NB4 (cell line): ENCODE measurements at places on chromosomes 16 and 17.
A peak's percentile ranks its signal among the peaks of the same experiment; 100 is the strongest.

- no peak for DNase-seq
These were observed 435.5 kb upstream of the CCL2 start for GRCh38 chr17:33819539-33819938.

GRCh38 chr16:84156342-84156784 lies 11.3 kb downstream of the DNAAF1 start:
- no peak for DNase-seq

DNA sequence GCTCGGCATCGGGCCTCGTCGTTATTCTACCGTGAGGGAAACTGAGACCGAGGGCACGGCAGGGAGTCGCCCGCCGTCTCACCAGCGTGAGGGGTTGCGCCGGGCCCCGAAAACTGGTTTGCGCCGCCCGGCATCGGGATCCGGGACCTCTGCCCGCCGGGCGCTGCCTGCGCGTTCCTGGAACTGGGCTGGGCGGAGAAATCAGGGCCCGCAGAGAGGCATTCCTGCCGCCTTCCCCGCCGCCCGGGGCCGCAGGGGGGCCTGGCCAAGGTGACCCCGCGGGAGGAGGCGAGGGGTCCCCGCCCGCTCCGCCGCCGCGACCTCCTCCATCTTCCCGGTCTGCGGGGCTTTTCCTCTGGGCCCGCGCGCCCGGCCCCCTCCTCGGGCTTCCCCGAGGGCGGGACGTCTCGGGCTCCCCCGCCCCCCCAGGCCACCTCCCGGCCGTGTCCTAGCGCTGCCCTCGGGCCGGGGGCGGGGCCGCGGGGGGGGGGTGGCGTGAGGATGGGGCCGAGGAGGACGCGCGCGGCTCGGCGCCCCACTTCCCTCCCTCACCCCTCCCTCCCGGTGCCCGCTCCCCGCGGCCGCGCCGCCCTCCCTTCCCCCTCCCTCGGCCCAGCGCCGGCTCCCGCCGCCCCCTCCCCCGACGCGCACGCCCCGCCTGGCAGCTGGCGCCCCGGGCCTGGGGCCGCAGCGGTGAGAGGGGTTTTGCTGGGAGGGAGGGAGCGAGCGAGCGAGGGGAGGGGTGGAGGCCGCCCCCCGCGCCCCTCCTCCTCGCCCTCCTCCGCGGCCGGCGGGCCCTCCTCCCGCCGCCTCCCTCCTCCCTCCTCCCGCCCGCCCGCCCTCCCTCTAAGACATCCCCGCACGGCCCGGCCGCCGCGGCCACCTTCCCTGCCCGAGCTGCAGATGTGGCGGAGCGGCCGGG lies at the start of gene GLIS2:
TSS of gene GLIS2 (plus strand) at position 882 of the 922 bp plus-strand sequence. CDS start 16,214 bp downstream, outside the sequence.
- DNase-seq: peak; percentile 65

DNA sequence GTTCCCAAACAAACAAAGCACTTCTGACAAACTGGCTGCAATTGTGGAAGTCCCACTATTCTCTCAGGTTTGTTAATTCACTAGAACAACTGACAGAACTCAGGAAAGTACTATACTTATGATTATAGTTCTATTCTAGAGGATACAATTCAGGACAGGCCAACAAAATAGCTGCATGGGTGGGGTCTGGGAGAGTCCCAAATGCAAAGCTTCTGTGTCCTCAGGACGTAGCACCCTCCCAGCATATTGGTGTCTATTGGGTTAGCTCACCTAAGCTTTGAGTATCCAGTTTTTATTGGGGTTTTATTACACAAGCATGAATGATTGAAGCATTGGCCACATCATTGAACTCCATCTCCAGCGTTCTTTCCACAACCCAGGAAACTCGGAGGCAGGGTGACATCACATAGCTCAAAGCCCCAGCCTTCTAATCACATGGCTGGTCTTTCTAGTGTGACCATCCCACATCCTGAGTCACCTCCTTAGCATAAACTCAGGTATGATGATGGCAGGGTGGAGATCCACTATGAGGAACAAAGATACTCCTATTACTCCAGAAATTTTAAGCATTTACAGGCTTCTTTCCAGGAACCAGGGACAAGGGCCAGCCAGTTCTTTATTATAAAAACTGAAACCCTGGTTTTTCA lies 43.9 kb upstream of the CCNF start:
- no peak for DNase-seq

DNA sequence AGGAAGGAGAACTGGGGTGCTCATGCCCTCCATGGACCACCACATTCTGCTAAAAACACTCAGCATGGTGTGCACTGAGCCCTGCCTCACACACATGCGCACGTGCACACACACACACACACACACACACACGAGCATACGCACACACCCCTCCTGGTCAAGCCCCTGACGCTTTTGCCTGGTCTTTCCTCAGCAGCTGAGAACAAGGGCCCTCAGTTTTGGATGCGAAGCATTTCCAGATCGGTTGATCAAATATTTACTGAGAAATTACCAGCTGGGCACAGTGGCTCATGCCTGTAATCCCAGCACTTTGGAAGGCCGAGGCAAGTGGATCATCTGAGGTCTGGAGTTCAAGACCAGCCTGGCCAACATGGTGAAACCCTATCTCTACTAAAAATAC lies 20.1 kb upstream of the RAI1 start:
- no peak for DNase-seq

DNA sequence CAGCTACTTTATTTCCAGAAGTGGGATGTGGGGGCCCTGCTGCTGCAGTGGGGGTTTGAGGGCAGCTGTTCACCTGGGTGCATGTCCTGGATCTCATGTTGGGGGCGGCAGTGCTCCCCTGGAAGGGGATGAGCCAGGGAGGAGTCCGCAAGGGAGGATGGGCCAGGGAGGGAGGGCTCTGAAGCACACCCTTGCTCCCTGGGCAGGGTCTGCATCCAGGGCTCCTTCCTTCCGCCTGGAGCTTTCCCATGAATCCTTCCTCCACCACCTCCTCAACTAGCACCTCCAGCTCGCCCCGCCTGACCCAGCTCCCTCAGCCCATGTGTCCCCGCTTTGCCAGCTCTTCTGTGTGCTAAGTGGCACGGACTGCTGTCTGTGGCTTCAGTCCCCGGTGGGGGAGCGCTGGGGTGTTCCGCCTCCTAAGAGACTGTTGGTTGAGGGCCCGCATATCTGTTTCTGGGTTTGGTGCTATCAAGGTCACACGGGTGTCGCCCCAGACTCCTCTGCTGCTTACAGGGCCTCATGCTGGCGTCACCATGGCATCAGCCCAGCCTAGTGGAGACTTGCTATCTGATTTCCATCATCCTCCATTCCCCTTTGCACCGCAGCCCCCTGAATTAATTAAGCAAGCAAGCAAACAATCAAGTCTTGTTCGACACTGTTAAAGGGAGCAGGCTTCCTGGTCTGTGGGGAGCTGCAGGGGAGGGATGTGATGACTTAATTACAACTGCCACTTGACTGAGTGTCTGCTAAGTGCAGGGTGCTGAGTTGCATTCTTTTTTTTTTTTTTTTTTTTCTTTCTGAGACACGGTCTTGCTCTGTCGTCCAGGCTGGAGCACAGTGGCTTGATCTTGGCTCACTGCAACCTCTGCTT lies 71.8 kb downstream of the PRKCA start:
- DNase-seq: peak; percentile 84

DNA sequence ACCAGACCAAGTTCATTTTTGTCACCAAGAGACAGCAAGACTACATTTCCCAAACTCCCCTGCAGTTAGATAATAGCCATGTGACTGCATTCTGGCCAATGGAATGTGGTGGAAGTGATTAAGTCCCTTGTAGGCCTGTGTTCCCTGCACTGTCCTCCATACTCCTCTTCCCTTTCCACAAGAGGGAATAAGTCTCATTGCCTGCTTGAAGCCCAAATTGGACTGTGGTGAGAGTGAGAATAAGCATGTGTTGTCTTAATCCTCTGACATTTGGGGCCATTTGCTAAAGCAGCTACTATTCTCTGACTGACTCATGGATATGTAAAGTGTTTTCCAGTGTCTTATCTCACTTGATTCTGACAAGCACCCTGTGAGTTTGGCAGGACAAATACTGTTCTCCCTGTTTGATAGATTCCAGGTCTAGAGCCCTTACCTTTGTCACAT lies 20.7 kb downstream of the PIK3R6 start:
- DNase-seq: peak; percentile 40
